PC-3 (cell line): ENCODE measurements at places on chromosomes 16 and 17. TPM values are rescaled to one million over a fixed set of nuclear protein-coding genes. Genes with fewer than 3 reads are reported as not detected.

The GABARAP gene
- 88.2 and 103 TPM in 2 replicates for total RNA-seq

The LRRC36 gene
- 0.92 TPM in 1 of 2 replicates, not detected in the other for total RNA-seq

The HEXD gene
- 12.7 and 18.3 TPM in 2 replicates for total RNA-seq

The ADAM11 gene
- total RNA-seq = 2.7 and 2.9 TPM in 2 replicates

The ABCC11 gene
- total RNA-seq = 0.26 TPM in 1 of 2 replicates, not detected in the other

- H3K4me1 ChIP-seq = no peaks in the 10 kb centered on the region
- no peak overlapping the region for H3K27ac ChIP-seq
- no peak overlapping the region for H3K4me3 ChIP-seq
- H3K27me3 ChIP-seq = no peaks in the 10 kb centered on the region
Observed at GRCh38 chr16:56460101-56460500, 8.7 kb downstream of the OGFOD1 start.

- no peaks in the 10 kb centered on the region for H3K27me3 ChIP-seq
- DNase-seq = peak; percentile 84
- H3K4me3 ChIP-seq = peak overlapping the region; percentile 66
- no peaks in the 10 kb centered on the region for H3K4me1 ChIP-seq
Observed at GRCh38 chr16:48623304-48624016, 13.5 kb upstream of the N4BP1 start.

- H3K27ac ChIP-seq = no peak overlapping the region
- no peaks in the 10 kb centered on the region for H3K27me3 ChIP-seq
- DNase-seq = no peak
Observed at GRCh38 chr17:69577098-69577497, 162.6 kb downstream of the MAP2K6 start.

DNA sequence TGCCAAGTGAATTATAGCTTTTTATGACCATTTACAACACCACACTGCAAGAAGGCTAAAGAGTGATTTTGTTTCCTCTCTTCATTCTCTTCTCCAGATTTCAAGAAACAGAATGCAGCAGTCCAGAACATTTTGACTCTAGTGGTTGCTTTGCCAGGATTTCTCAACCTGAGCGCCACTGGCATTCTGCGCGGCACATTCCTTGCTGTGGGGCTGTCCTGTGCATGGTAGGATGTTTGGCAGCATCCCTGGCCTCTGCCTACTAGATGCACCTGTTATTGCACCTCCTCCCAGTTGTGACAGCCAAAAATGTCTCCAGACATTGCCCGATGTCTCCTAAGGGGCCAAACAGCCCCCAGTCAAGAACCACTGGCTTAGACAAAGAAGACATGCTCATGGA is 25.7 kb upstream of the SLC39A11 start:
- DNase-seq = no peak
- H3K36me3 ChIP-seq = no peaks in the 10 kb centered on the region
- no peaks in the 10 kb centered on the region for H3K4me1 ChIP-seq
- no peak overlapping the region for H3K27ac ChIP-seq
- H3K4me3 ChIP-seq = no peak overlapping the region

DNA sequence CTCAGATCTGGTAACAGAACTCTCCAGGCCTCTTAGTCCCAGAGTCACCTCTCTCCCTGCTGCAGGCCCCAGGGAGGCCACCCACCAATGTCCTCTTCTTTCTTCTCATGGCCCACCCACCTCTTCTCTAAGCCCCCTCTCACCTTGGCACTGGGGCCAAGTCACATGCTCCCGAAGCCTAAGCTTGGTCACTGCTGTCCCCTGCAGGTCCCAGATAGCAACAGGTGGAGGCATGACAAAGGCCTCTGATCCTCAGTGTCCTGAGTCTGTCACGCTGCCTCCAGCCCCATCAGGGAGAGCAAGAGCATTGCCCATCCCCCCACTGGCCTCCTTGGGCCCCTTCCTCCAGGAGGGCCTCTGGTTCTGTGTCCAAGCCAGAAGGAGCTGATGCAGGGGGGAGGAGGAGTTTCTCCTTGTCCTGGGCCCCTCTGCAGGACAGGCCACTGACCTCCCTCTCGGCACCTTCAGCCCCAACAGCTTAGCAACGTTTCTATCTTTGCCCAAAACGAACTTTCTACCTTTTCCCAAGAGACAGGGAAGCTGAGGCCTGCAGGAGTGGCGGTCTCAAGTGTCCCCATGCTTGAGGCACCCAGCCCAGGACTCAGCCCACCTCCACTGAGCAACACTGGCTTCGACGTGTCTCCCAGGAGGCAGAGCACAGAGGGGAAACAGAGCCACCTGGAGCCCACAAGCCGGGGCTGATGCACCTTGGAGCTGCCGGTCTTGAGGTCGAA is 8.6 kb downstream of the P2RX1 start:
- no peaks in the 10 kb centered on the region for H3K27me3 ChIP-seq
- H3K4me1 ChIP-seq = no peaks in the 10 kb centered on the region
- no peak overlapping the region for H3K4me3 ChIP-seq
- no peaks in the 10 kb centered on the region for H3K36me3 ChIP-seq

DNA sequence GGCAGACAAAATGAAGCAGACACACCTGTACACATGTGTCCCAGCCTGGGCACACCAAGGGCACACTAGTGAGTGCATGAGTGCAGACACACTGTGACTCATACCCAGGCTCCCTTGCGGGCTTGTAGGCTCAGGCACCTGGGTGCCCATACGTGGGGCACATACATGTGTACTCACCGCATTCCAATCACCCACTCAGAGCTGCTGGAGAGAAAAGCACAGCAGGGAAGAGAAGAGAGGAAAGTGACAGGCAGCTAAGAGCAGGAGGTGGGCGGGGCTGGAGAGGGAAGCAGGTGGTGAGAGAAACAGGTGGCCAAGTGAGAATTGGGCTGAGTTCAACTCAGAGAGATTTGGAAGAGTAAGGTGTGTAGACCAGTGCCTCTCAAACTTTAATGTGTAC is 54.0 kb downstream of the TMEM132E start:
- no peaks in the 10 kb centered on the region for H3K27me3 ChIP-seq
- no peaks in the 10 kb centered on the region for H3K4me1 ChIP-seq
- no peaks in the 10 kb centered on the region for H3K36me3 ChIP-seq
- H3K27ac ChIP-seq = no peak overlapping the region
- H3K4me3 ChIP-seq = no peak overlapping the region

GRCh38 chr17:76138234-76138895 is 2.7 kb downstream of the FOXJ1 start:
- no peaks in the 10 kb centered on the region for H3K36me3 ChIP-seq
- no peaks in the 10 kb centered on the region for H3K27me3 ChIP-seq
- no peak overlapping the region for H3K27ac ChIP-seq

DNA sequence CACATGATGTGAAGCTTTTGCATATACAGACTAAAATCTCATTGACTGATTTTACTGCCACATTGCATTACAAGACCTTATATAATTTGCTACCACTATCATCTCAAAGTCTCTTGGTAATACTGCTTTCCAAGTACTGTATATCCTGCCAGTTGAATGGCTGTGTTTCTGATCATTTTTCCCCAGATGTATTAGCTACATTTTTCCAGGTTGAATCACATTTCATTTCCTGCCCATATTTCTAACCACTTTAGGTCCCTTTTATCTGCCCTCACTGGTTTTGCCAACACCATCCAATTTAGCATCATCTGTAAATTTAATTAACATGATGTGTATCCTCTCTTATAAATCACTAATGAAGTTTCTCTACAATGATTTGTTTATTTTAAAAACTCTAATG is 365.7 kb upstream of the PMFBP1 start:
- H3K4me3 ChIP-seq = no peak overlapping the region
- H3K4me1 ChIP-seq = peaks cover 10% of the 10 kb centered on the region; the same call in 1 of the 2 replicates
- no peaks in the 10 kb centered on the region for H3K36me3 ChIP-seq
